ENCODE measurements at places on chromosomes 2 and 18.

DNA sequence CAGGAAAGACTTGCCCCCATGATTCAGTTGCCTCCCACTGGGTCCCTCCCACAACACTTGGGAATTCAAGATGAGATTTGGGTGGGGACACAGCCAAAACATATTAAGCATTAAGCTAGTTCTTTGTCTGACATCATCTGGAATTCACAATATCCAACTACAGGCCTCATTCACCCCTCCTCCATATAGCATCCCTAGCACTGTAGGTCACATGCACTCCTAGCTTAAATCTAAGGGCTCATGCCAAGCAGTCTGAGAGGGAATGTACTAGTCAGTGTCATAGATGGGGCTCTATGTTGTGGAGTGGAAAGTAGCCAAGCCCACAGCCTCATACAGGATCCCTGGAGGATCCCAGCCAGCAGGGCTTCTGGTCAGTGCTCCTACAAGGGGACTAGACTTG lies 92.1 kb downstream of the IRS1 start:
- DNase-seq, result no peak

DNA sequence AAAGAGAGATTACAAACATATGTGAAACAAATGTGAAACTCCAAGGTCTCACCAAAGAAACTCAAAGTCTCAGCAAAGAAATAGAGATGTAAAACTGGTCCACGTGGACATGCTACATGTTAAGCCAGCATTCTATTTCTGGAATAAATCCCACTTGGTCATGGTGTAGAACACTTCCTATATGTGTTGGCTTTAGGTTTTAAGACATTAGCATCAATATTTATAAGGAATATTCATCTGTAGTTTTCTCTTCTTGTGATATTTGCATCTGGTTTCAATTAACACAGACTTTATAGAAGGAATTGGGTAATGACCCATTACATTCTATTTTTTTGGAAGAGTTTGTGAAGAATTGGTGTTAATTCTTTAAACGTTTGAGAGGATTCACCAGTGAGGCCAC lies 133.1 kb downstream of the COPS8 start:
- no peak for DNase-seq

GRCh38 chr2:219116776-219117646 lies 43.6 kb downstream of the NHEJ1 start:
- no peak for DNase-seq

GRCh38 chr2:61253136-61253535 lies 91.1 kb downstream of the C2orf74 start:
- DNase-seq, result no peak

DNA sequence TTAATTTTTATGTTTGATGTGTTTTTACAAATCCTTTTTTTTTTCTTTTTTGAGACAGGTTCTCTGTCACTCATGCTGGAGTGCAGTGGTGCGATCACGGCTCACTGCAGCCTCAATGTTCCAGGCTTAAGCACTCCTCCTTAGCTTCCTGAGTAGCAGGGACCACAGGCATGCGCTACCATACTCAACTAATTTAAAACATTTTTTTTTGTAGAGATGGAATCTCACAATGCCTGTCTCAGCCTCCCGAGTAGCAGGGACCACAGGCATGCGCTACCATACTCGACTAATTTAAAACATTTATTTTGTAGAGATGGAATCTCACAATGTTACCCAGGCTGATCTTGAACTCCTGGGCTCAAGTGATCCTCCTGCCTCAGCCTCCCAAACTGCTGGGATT lies 3.2 kb downstream of the NOTO start:
- DNase-seq, result no peak

- no peak for DNase-seq
Observed at GRCh38 chr18:79579807-79580497, 99.7 kb upstream of the CTDP1 start.

DNA sequence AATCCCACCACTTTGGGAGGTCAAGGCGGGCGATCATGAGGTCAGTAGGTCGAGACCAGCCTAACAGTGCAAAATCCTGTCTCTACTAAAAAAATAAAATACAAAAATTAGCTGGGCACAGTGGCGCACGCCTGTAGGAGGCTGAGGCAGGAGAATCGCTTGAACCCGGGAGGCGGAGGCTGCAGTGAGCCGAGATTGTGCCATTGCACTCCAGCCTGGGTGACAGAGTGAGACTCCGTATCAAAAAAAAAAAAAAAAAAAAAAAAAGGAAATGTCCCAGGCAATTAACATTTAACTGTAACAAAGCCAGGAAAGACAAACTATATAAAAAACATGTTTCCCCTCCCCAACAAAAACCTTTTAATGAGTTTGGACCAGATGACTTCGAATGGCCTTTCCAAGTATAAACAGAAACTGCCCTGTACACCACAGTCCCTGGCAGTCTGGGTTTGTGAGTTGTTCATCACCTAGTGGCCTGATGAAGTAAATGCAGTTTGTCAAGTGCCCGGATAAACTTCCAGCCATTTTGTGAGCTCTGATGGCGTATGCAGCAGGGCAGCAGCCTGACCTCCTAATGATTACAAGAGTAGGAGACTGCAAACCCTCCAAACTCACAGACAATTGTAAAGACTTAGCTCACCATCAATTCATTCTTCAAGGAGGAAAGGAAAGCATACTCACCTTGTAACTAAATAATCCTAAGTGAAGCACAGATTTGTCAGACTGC lies 16.6 kb upstream of the PCBP1 start:
- no peak for DNase-seq

DNA sequence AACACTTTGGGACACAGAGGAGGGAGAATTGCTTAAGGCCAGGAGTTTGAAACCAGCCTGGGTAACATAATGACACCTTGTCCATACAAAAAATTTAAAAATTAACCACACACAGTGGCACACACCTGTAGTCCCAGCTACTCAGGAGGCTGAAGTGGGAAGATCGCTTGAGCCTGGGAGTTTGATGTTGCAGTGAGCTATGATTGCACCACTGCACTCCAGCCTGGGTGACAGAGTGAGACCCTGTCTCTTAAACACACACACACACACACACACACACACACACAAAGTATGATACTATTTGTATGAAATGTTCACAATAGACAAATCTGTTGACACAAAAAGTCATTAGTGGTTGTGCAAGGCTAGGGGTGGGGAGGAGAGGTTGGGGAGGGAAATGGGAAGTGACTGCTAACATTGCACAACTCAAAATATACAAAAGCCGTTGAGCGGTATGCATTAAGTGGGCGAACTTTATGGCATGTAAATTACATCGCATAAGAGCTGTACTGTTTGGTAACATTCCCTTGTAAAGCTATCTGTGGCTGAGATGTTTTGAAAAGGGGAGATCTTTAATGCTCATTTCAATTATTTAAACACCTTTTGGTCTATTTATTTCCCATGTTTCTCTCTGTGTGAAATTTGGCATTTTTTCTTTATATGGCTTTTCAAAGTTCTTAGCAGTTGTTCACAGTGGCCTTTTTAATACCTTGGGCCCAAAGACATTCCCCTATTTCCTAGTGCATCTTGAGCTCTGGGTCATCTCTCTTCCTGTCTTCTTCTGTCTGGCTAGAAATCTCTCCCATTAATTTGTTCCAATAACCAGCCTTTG lies 58.9 kb upstream of the ZNF516 start:
- DNase-seq, result no peak

DNA sequence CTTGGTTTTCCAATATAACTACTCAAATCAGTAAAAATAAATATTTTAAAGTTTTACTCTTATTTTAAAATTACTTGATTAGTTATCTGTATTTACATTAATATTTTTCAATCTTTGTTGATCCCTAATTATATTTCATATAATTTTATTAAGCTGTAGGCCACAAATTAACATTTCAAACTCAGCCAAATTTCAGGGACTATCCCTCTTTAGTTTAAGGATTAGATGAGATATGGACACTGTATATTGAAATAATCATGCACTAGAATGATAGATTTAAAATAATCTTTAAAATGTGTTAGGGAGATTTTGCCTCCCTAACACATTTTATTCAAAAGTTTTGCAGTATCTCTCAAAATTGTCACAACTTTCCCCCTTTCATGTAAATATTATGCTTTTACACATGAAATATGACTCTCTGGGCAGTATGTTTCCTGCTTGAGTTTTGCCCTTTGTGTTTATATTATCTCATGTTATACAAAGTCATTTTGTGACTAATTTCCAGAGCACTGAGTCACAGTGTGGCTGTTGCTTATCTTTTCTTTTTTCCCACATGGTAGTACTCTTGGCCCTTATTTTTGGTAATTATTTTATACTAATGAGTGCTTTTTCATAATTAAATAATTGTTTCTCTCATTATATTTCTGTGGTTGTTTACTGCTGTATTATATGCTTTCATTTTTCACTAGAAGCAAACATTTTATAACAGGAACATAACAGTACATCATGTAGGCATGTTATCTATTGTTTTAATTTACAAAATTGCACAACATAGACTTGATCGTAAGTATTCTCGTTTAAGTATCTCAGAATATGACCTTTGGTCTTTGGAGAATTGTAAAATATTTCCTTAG lies 1.2 kb downstream of the TFPI start:
- DNase-seq, result no peak

GRCh38 chr2:100645695-100646429 lies 83.1 kb downstream of the PDCL3 start:
- DNase-seq, result no peak

DNA sequence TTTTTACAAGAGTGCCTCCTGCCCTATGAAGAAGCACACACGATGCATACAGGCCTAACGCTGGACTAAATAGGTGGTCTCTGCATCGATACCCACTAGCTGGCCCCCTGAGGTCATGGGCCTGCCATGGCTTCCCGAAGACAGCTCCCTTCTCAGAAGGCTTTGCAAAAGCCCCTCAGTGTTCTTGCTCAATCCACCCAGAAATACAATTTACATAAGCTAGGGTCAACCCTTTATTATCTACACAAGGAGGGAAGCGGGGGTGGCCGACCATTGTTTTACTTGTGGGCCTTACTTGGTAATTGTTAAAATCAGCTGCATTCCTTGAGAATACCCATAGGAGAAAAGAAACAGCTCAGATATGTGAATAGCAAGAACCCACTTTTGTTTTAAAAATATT lies 28.5 kb downstream of the UXS1 start:
- DNase-seq, result no peak

Data from stimulated activated CD4-positive, alpha-beta T cell treated with anti-CD3 and anti-CD28 coated beads, Interleukin-15, amount 100 ng/mL, for 48 hours (primary cell).